ENCODE measurements at places on chromosomes 13 and 19.

GRCh38 chr13:75704927-75705288 lies 68.8 kb downstream of the LMO7 start:
- no peak for DNase-seq

DNA sequence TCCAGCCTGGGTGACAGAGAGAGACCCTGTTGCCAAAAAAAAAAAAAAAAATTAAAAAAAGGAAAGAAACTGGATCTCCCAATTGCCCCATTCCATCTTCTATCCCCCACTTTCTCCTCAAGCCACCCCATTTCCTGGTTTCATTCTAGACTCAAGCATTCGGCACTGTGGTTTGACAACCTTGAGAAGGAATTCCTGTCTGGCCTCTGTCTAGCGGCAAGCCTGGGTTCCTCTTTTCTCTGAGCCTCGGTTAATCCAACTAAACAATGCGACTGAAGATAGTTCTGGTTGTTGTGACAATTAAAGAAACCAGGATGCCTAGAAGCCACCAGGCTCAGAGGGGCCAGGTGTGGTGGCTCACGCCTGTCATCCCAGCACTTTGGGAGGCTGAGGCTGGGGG lies 3.3 kb upstream of the C3 start:
- no peak for DNase-seq

DNA sequence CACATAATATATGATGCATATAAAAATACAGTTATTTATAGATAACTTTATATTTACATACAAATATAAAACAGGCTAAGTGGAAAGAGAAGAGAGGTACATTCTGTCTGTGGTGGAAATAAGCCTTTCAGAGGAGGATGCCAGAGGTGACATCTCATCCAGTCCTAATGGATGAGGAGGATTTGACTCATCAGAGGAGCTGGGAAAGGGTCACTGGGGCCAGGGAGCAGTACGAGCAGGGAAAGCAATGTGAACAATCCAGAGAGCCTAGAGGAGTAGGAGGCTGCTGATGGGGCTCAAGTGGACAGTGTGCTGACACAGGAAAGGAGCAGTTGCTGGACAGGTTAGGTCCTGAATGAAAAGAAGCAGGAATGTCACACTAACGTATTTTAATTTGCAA lies 18.6 kb downstream of the NALCN start:
- DNase-seq, result no peak

- no peak for DNase-seq
Observed at GRCh38 chr19:14775869-14776586, 2.3 kb downstream of the ADGRE2 start.

GRCh38 chr13:22200440-22200839 lies 529.6 kb downstream of the FGF9 start:
- DNase-seq, result no peak
